Activated CD4-positive, alpha-beta T cell treated with anti-CD3 and anti-CD28 coated beads, Interleukin-2, Interleukin-4, amounts not matched to agents 100 ng/mL and 50 ng/mL, durations not matched to agents 16 hours and 8 hours (primary cell): ENCODE measurements at places on chromosomes 4 and X.

DNA sequence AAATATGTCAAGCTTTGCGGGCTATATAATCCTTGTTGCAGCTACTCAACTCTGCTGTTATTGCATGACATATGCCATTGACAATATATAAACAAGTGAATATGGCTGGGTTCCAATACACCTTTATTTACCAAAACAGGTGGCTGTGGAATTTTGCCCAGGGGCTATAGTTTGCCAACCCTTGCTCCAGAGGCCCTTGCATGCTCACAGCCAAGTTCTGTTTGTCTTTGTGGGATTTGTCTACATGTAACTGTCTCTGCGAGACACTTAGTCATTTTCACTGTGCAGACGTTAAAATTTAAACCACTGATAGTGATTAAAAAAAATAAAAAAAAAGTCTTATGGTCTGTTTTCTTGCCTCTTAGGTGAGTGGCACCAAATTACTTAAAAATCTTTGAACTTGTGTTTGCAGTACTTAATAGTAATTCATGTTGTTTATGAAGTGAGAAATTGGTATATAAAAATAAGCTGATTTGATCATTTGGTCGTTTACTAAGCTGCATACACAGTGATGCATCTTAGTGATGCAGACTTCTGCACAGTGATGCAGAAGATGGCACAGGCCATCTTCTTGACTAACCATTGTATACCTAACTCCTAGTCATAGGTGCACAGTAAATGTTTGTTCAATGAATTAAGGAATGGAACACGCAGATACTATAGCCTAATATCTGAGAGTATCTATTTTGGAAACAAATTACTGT lies 170.9 kb downstream of the FRMPD4 start:
- DNase-seq: no peak

- peak; percentile 65 for DNase-seq
Measured at GRCh38 chr4:122705547-122706117, 26.9 kb upstream of the BBS12 start.

- DNase-seq: no peak
Measured at GRCh38 chr4:141376769-141377168, 156.1 kb downstream of the ZNF330 start.

DNA sequence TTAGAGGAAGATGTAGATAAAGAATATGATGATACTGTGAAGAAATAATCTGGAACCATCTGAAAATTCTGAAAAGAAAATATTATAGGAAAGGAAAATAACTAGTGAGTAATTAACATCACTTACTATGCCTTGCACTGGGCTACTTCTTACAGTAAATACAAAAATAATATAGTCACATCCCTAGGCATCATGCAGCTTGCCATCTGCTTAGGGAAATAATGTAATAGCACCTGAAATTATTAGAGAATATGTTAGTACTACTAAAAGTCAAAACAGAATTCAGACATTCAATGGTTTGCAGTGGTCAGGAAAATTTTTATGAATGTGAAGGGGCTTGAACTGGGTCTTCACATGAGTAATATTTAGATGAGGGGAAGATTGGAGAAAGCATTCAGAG lies 272.2 kb upstream of the EMCN start:
- no peak for DNase-seq

- peak; percentile 69 for DNase-seq
Measured at GRCh38 chr4:24488399-24489164, 95.8 kb downstream of the DHX15 start.

GRCh38 chr4:52641854-52642563 lies 17.1 kb downstream of the USP46 start:
- peak; percentile 73 for DNase-seq

DNA sequence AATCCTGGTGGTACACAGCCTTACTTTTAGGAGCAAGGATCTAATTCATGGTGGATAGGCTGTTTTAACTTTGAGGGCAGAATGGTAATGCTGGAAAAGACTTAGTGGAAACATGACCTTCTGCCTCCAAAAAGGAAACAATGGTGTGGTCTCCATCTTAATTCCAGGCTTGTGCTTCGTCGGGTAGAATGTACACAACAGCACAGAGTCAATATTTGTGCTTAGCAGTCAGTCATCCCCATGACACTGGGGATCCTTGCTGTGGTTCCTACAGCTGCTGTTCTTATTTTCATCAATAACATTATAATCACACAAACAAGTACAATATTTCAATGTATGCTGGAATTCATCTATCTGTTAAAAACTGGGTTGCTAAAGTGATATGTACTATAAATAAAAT lies 104.4 kb downstream of the HHIP start:
- DNase-seq: no peak

- DNase-seq: no peak
Measured at GRCh38 chr4:16627999-16628398, 270.4 kb downstream of the LDB2 start.

- DNase-seq: no peak
Measured at GRCh38 chrX:65679071-65679540, 11.7 kb downstream of the MSN start.

DNA sequence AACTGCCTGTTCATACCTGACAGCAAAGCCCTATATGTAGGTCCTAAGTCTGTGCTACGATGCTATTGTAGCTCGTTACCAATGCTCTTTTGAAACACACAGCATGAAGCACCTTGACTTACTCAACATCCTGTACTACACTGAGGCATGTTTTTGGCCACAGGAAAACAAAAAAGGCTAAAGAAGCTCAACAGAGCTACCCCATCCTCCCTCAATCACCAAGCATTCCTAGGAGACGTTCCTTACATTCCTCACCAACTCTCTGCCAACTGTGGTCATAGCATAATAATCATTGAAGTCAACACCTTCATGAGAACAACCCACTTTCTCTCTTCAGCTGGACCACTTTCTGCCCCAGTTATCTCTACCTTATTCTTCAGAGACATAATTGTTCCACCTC lies 73.7 kb upstream of the SLC25A43 start:
- DNase-seq: no peak

- DNase-seq: no peak
Measured at GRCh38 chr4:32254216-32254615, 1534.0 kb downstream of the PCDH7 start.

DNA sequence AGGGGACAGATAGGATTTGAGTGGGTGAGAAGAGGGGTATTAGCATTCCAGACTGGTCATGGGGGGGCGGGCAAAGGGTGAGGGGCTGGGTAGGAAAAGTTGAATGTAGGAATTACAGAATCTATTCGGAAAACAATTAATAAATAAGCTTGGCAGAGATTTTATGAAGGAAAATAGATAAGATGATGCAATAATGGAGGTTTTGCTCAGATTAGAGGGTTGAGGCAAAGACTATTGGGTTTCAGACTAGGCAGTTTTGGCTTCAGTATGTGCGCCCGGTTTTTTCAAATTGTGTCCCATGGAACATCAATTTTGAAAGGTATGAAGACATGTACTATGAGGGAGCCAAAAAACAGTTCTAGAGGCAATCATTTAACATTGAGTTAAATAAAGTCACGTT lies 410.6 kb downstream of the SPRY1 start:
- DNase-seq: no peak

DNA sequence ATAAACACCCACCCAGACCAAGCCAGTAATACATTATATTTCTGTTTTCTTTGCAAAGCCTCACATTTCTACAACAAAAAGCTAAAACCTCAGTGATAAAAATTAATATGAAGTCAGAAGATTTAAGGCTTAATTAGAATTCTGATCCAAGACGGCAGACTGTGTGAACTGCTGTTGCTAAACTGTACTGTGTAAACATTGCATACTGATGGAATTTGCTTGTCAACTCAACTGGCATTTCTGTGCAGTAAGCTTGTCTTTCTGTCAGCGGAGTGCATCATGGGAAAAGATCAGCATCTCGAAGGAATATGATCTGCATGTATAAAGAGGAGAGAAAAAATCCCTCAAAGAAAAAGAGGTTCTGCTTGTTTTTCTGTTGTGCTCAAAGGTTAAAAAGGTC lies 69.4 kb upstream of the SPANXB1 start:
- DNase-seq: no peak

DNA sequence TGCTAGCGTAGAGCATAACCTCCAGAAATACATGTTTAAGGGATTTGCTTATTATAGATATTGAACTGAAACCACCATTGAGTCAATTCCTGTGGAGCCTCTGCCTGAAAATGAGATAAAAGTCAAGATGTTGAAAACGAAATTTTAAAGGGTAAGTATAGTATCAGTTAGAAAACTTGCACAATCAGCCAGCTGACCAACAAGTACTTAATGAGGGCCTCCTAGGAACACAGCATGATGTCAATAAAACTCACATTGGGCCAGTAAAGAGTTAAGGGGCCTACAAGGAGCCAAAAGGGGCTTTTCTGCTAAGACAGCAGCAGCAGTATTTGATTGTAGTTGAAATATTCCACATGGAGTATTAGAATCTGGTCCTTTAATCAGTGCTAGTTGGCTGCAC lies 314.1 kb upstream of the PPARGC1A start:
- DNase-seq: no peak

DNA sequence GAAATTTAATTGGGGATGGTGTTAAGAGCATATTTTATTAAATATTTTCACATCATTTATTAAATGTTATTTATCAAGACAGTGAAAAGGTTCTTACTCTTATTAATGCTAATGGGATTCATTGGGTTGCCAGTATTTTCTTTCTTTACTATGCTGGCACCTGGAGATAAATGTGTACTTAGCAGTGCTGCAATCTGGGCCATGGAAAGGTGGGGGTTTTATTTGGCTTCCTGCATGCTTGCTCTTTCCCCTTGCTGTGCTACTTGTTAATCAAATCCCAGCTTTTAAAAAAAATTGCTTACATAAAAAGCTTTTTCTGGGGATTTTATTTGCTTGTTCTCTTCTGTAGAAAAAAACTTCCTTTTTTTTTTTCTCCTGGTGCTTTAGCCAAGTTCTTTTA lies 48.3 kb downstream of the ZAR1 start:
- DNase-seq: no peak

- DNase-seq: no peak
Measured at GRCh38 chrX:11952176-11952720, 186.0 kb upstream of the FRMPD4 start.

- DNase-seq: no peak
Measured at GRCh38 chr4:142238589-142238988, 602.2 kb downstream of the IL15 start.

DNA sequence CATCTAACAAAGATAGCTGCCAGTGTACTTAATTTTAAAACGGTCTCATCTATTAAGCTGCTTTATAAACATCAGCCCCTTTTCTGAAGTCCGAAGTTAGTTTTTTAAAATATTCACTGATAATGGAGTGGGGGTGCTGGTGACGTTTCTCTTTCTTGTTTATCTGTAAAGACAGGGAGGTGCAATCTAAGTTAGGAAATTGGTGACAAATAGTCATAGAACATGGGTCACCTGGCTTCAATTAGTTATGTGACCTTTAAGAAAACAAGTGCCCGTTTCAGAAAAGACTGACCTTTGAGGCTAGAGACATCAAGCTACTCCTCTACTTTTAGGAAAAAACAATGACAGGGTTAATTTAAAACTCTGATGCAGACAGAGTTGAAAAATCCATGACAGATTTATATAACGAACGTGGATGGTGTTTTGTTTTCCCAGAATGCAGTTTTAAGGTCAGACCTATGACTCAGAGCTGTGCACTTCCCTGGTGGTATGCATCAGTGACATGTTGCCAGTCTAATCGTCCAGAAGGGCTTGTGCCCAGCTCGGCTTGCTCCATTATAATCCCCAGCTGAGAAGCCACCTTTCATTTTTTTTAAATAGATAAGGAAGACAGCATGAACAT lies 38.2 kb downstream of the FHL1 start:
- no peak for DNase-seq

GRCh38 chrX:118901991-118902390 lies 72.4 kb upstream of the LONRF3 start:
- no peak for DNase-seq

GRCh38 chrX:48782795-48783194 lies 3.6 kb upstream of the GATA1 start:
- no peak for DNase-seq

DNA sequence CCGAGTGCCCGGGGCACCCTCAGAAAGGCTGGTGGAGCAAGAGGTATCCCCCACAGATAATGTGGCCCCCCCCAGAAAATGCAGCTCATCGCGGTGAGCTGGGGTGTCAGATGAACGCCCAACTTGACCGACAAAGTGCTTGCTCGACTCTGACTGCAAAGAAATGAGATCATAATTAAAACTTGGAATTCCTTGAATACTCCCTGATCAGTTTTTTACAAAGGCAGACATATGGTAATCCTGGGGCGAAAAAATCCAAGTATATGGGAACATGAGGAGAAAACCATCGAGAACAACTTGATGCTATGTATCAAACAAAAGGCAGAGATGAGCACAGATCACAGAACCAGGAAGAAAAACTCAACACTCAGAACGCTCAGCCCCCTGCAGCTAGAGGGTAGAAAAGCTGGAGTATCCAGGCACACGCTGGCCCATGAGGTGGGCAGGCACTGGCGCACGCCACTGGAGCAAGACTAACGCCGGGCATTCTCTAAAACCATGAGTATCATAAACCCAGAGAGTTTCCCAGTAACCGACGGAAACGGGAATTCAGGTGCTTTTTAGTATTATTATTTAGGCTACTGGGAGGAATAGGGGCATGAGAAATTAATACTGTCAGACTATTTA lies 127.3 kb downstream of the AFAP1 start:
- no peak for DNase-seq

DNA sequence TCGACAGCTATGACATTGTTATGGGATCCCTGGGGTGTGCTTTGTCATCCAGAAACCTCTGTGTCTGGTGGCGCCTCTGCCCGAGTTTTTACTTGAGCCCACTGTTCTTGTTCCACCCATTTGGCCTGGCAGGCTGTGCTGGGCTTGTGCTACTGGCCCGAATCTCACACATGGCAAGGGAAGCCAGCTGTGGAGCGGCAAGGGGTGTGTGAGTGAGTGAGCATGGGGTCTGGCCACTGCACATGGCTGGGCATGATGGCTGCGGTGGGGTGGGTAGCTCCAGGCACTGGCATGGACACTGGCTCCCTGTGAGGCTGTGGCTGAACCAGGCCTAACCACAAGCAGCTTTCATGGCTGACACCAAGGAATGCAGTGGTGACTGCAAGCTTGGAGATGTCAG lies 89.2 kb downstream of the DACH2 start:
- no peak for DNase-seq

- DNase-seq: no peak
Measured at GRCh38 chrX:46582325-46582724, 8.8 kb downstream of the CHST7 start.

DNA sequence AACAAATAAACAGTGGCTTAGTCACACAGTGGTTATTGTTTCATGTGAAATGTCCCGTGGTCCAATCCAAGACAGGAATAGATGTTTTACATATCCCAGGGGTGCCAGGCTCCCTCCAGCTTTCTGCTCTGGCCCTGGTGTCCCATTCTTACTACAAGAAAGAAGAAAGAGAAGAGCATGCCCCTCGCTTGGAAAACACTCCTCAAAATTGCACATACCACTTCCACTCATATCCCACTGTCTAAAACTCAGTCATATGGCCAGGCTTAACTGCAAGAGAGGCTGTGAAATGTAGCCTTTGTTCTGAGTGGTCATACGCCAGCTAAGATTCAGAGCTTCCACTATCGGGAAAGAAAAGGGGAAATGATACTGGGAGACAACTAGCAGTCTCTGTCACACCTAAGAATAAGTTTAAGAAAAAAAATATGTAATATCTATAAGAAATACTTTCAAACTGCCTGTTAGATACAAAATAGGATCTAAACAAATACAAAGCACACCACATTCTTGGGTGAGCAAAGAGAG lies 306.8 kb upstream of the FAM241A start:
- DNase-seq: no peak
